ENCODE measurements at places on chromosomes 11 and 22. TPM values are rescaled to one million over a fixed set of nuclear protein-coding genes. Genes with fewer than 3 reads are reported as not detected.

- peaks cover 76% of the 10 kb centered on the region for H3K27me3 ChIP-seq
- no peaks in the 10 kb centered on the region for H3K36me3 ChIP-seq
- H3K4me3 ChIP-seq = no peak overlapping the region
- no peaks in the 10 kb centered on the region for H3K4me1 ChIP-seq
- no peak overlapping the region for H3K27ac ChIP-seq
Measured at GRCh38 chr11:58968251-58968711, 29.0 kb downstream of the GLYATL1 start.

DNA sequence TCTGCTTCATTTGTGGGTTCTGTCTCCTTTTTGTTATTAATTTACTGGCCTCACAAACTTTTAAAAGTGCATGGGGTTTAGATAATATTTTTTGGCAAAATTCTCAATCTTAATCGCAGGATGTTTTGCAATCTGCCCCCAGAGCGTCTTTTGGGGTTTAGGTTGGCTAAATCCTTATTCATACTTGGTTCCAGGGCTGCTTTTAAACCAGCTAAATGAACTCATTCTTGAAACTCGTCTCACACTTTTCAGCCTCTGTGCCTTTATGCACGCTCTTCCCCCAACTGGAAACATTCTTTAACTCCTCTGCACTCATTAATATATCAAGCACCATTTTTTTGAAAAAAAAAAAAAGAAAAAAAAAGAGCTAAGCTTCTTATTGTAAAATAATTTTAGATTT lies 131.7 kb downstream of the KIF18A start:
- no peak overlapping the region for H3K4me3 ChIP-seq
- H3K4me1 ChIP-seq = peaks cover 7% of the 10 kb centered on the region
- no peaks in the 10 kb centered on the region for H3K36me3 ChIP-seq
- H3K27ac ChIP-seq = no peak overlapping the region
- DNase-seq = no peak
- H3K27me3 ChIP-seq = no peaks in the 10 kb centered on the region

DNA sequence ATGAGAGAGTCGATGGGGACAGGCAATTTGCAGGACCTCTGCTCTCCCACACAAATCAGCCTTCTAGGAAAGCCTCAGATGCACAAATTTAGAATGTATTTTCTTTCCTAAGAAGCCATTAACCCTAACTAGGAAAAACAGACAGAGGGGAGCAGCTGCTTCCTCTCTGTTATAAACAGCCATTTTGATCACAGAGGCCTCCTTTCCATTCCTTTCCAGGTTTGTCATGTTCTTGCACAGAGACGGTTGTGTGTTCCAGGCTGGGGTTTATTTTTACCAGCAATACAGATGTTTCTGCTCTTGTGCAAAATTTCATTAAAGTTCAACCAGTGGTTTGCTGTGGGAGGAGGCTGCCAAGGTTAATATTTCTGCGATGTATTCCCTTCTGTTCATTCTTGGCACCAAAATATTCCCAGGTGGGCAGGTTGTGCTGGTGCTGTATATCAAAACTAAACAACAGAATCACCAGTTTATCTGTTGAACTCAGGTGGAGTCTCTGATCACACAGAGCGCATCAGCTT lies 90.2 kb downstream of the NAV2 start:
- H3K4me3 ChIP-seq = no peak overlapping the region
- H3K27me3 ChIP-seq = no peaks in the 10 kb centered on the region
- peak overlapping the region; percentile 66 for H3K27ac ChIP-seq
- H3K36me3 ChIP-seq = no peaks in the 10 kb centered on the region
- no peak for DNase-seq
- peaks cover 46% of the 10 kb centered on the region for H3K4me1 ChIP-seq

- no peak for DNase-seq
- no peak overlapping the region for H3K4me3 ChIP-seq
- H3K4me1 ChIP-seq = peaks cover 9% of the 10 kb centered on the region
- no peaks in the 10 kb centered on the region for H3K36me3 ChIP-seq
- no peaks in the 10 kb centered on the region for H3K27me3 ChIP-seq
Measured at GRCh38 chr11:47916361-47916841, 64.0 kb upstream of the PTPRJ start.

GRCh38 chr11:129723146-129723760 lies 92.4 kb upstream of the TMEM45B start:
- no peak overlapping the region for H3K4me3 ChIP-seq
- no peak for DNase-seq
- peaks cover 14% of the 10 kb centered on the region for H3K4me1 ChIP-seq
- H3K27ac ChIP-seq = no peak overlapping the region

DNA sequence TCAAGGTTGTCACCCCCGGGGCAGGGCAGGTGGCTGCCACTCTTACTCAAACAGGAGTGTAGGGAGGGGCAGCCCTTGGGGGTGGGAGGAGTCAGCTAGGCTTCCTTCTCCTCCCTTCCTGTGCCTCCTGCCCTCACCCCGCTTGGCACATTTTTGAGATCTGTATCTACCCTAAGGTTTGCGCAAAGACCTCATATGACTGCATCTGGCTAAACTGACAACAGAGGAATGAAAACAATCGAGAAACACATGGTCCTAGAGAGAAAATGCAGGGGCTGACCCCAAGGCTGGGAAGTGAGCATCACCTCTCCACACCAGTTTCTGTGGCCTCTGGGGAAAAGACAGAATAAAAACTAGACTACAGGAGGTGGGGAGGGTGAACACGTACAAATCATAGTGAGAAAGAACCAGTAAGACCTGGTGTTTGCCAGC lies 28.1 kb downstream of the IGSF9B start:
- no peaks in the 10 kb centered on the region for H3K36me3 ChIP-seq
- no peak overlapping the region for H3K27ac ChIP-seq
- peak overlapping the region; percentile 57 for H3K4me3 ChIP-seq
- peak; percentile 43 for DNase-seq

Gene GRAMD4
- total RNA-seq = 18.9 TPM

Gene MFRP
- not detected for total RNA-seq

Gene C11orf87
- total RNA-seq = not detected

DNA sequence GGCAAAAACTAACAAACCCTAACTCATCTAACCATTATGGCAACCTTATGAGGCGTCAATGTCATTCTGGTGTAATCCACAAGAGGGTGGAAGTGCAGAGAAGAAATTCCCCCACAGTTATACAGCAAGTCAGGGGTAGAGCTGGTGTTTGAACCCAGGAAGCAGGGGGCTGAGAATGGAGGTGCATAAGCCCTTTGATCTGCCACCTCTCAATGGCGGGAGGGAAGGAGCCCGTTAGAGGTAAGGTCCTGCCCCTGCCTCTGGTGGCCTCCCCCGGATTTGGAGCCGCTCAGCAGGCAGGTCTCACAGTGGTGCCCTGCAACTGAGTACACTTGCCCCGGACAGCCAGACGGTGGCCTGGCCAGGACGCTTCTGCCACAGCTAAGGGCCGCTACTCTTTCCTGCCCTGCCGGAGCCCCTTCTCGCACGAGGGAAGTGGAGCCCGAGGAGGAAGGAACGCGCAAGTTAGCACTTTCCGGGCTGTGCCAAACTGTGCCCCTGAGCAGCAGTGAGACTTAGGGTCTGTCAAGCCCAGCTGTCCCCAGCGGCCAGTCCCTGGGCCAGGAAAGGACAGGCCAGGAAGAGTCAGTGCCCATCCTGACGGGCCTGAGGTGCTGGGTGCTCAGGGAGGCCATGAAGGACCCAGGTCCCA lies 1.1 kb downstream of the FXYD2 start:
- peaks cover 2% of the 10 kb centered on the region for H3K4me1 ChIP-seq
- H3K36me3 ChIP-seq = no peaks in the 10 kb centered on the region
- DNase-seq = no peak
- no peak overlapping the region for H3K4me3 ChIP-seq
- H3K27ac ChIP-seq = no peak overlapping the region

DNA sequence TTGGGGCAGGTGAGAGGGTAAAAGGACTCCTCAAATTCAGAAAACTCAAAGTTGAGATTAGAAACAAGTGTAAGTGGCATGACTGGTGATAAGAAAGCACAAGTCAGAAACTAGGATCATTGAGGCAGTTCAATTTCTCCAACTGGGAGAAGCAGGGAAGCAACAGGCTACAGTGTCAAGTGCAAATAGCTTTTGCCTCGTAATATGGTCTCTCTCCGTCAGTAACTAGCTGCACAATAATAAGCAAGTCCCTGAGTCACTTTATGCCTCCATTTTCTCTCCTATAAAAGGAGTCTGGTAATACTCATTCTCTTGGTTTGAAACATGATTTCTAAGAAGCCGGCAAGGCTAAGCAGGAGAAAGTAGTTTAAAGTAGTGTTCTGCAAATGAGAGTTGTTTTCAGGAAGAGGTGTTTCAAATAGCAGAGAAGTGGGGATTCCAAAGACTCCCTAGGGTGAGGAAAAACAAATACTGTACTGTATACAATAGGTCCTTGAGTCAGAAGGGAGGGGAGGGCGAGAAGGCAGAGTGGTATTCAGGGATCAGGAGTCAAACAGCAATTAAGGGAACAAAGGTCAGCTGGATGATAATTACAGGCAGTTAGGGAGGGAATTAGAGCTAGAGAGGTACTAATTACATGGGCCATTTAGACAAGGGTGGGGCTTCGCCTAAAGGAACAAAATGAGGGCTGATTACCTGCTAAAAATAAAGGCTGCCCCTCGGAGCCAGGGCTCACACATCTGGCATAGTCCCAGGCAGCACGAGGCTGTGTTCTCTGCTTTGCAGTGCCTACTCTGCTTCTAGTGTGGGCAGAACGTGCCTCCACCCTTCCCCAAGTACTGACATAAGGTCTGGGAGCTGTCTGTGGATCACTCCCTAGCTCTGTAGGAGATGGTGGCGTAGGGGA lies 96.0 kb upstream of the BDNF start:
- H3K27me3 ChIP-seq = no peaks in the 10 kb centered on the region
- DNase-seq = no peak
- no peak overlapping the region for H3K4me3 ChIP-seq
- no peak overlapping the region for H3K27ac ChIP-seq
- H3K4me1 ChIP-seq = no peaks in the 10 kb centered on the region

GRCh38 chr11:117941976-117942654 lies 12.9 kb upstream of the TMPRSS13 start:
- H3K4me3 ChIP-seq = no peak overlapping the region
- H3K36me3 ChIP-seq = no peaks in the 10 kb centered on the region
- DNase-seq = no peak
- H3K27me3 ChIP-seq = peaks cover 27% of the 10 kb centered on the region
- H3K27ac ChIP-seq = no peak overlapping the region

Gene NLRP10
- 8.9 TPM for total RNA-seq

- no peak overlapping the region for H3K4me3 ChIP-seq
- peaks cover 25% of the 10 kb centered on the region for H3K36me3 ChIP-seq
- H3K27ac ChIP-seq = no peak overlapping the region
- DNase-seq = no peak
Measured at GRCh38 chr22:31956360-31956759, 12.0 kb downstream of the YWHAH start.

Gene SPCS2
- total RNA-seq = 129 TPM

Gene RAG2
- not detected for total RNA-seq

DNA sequence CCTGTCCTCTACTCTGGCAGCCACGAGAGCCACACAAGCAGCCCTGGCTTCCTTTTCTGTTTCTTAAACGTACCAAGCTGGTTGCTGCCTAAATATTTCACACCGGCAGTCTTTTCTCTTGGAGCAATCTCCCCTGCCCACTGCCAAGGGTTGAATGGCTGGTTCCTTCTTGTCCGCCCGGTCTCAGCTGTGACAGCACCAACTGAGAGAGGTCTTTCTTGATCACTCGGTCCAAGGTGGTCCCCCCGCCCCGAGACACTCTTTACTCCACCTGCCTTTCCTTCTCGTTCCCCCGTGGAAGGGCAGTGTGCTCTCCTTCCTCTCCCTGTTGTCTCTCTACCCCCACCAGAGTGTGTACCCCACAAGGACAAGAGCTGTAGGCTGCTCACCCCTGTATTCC lies 33.7 kb upstream of the IGSF9B start:
- no peak for DNase-seq
- peaks cover 51% of the 10 kb centered on the region for H3K27me3 ChIP-seq
- H3K36me3 ChIP-seq = no peaks in the 10 kb centered on the region
- H3K4me1 ChIP-seq = no peaks in the 10 kb centered on the region
- H3K27ac ChIP-seq = no peak overlapping the region

DNA sequence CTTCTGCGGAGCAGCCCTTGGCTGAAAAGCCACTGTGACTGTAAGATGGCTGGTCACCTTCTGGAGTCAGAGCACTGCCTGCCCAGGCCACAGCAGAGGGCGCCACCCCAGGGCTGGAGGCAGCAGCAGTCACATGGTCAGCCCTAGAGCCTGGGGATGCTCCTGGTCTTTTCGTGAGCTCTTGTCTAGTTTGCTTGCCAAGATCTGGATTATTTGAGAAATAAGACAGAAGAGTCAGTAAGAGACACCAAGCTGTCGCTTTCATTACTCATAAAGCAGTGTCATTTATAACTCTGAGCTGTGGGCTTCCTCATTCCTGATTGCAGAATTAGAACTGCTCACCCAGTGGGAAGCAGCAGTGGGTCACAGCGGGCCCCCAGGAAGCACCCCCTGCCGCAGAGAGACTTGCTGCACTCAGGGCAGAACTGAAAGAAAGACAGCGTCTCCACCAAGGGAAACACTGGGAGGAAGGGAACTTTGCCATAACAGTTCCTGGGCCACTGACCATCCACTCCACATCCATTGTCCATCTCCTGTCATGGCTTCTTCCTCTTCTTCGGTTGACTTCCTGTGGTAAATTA lies 56.7 kb downstream of the PPP6R2 start:
- no peaks in the 10 kb centered on the region for H3K27me3 ChIP-seq
- H3K27ac ChIP-seq = no peak overlapping the region
- H3K36me3 ChIP-seq = peaks cover 3% of the 10 kb centered on the region
- no peak overlapping the region for H3K4me3 ChIP-seq
- peaks cover 5% of the 10 kb centered on the region for H3K4me1 ChIP-seq
- no peak for DNase-seq

GRCh38 chr11:16286095-16286494 lies 70.3 kb downstream of the SOX6 start:
- no peak overlapping the region for H3K4me3 ChIP-seq
- H3K4me1 ChIP-seq = no peaks in the 10 kb centered on the region
- no peak overlapping the region for H3K27ac ChIP-seq
- no peak for DNase-seq

Gene GNG3
- total RNA-seq = not detected

- H3K27me3 ChIP-seq = no peaks in the 10 kb centered on the region
- no peak for DNase-seq
- no peak overlapping the region for H3K27ac ChIP-seq
- no peaks in the 10 kb centered on the region for H3K4me1 ChIP-seq
- H3K36me3 ChIP-seq = no peaks in the 10 kb centered on the region
- H3K4me3 ChIP-seq = no peak overlapping the region
Measured at GRCh38 chr22:47196166-47196849, 433.9 kb downstream of the TBC1D22A start.

Gene CALCA
- not detected for total RNA-seq

- peak within 1 kb of the TSS; percentile 70 for H3K27ac ChIP-seq
- H3K27me3 ChIP-seq = no peaks in the 10 kb centered on the region
- peaks cover 17% of the 10 kb centered on the region for H3K4me1 ChIP-seq
- peak within 1 kb of the TSS; percentile 95 for H3K4me3 ChIP-seq
Measured at GRCh38 chr11:66856496-66857233, at the start of gene LRFN4. LRFN4 (plus strand) TSS chr11:66857064; CDS start chr11:66857745, 681 bp downstream.

GRCh38 chr22:23591201-23591791 lies 11.2 kb upstream of the IGLL1 start:
- DNase-seq = peak; percentile 51
- no peaks in the 10 kb centered on the region for H3K27me3 ChIP-seq
- H3K4me3 ChIP-seq = no peak overlapping the region

- no peaks in the 10 kb centered on the region for H3K4me1 ChIP-seq
- H3K4me3 ChIP-seq = no peak overlapping the region
- peaks cover 76% of the 10 kb centered on the region for H3K27me3 ChIP-seq
- H3K36me3 ChIP-seq = no peaks in the 10 kb centered on the region
- no peak for DNase-seq
- H3K27ac ChIP-seq = no peak overlapping the region
Measured at GRCh38 chr11:132238331-132238866, 868.0 kb downstream of the NTM start.

- H3K36me3 ChIP-seq = peaks cover 28% of the 10 kb centered on the region
- no peaks in the 10 kb centered on the region for H3K4me1 ChIP-seq
- no peak for DNase-seq
- no peaks in the 10 kb centered on the region for H3K27me3 ChIP-seq
- no peak overlapping the region for H3K4me3 ChIP-seq
Measured at GRCh38 chr22:27850000-27850521, 48.5 kb upstream of the MN1 start.

All from PC-3 (cell line).